Osteoblast (primary cell): ENCODE measurements at places on chromosomes 5 and 9. TPM values are rescaled to one million over a fixed set of nuclear protein-coding genes. Genes with fewer than 3 reads are reported as not detected.

TMEM141 gene
- 31.8 and 39.8 TPM in 2 replicates for total RNA-seq

SH3PXD2B gene
- total RNA-seq = 58.3 and 59.2 TPM in 2 replicates

PCDHGC5 gene
- 3.6 and 5.3 TPM in 2 replicates for total RNA-seq

TMEM252 gene
- total RNA-seq = not detected in 2 replicates

GGTA1 gene
- not detected in 2 replicates for total RNA-seq

GBGT1 gene
- 3.3 and 3.8 TPM in 2 replicates for total RNA-seq

NNT gene
- total RNA-seq = 94.8 and 101 TPM in 2 replicates

ACTBL2 gene
- not detected in 2 replicates for total RNA-seq

MSX2 gene
- total RNA-seq = 1.5 and 2.2 TPM in 2 replicates

ROR2 gene
- total RNA-seq = 13.8 and 28.3 TPM in 2 replicates

C9orf153 gene
- total RNA-seq = under 0.01 and 0.59 TPM in 2 replicates

TICAM2 gene
- 6.9 and 9.1 TPM in 2 replicates for total RNA-seq
